Activated CD4-positive, CD25-positive, alpha-beta regulatory T cell (primary cell): ENCODE measurements at places on chromosomes 13 and 19.

DNA sequence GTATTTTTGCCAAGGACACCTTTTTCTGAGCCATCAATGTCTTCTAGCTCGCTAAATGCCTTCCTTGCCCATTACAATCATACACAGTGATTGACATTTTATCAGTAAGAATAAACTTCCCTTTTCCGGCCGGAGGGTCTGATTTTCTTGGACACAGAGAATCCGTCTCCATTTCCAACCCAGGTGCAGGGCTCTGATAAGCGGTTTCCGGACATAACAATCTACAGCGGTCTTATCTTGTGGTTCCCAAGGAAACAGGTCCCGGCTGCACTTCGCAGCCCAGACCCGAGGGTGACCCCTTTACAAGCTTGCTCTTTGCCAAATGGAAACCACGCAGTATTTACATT lies 5.1 kb upstream of the ZNF77 start:
- no peak for DNase-seq

GRCh38 chr13:34523406-34523805 lies 418.7 kb upstream of the NBEA start:
- no peak for DNase-seq

GRCh38 chr19:17294051-17294891 lies 9.0 kb downstream of the ABHD8 start:
- peak; percentile 18 for DNase-seq

GRCh38 chr13:80345771-80346510 lies 5.0 kb upstream of the SPRY2 start:
- DNase-seq: no peak

GRCh38 chr13:29730253-29730652 lies 120.2 kb downstream of the UBL3 start:
- no peak for DNase-seq

DNA sequence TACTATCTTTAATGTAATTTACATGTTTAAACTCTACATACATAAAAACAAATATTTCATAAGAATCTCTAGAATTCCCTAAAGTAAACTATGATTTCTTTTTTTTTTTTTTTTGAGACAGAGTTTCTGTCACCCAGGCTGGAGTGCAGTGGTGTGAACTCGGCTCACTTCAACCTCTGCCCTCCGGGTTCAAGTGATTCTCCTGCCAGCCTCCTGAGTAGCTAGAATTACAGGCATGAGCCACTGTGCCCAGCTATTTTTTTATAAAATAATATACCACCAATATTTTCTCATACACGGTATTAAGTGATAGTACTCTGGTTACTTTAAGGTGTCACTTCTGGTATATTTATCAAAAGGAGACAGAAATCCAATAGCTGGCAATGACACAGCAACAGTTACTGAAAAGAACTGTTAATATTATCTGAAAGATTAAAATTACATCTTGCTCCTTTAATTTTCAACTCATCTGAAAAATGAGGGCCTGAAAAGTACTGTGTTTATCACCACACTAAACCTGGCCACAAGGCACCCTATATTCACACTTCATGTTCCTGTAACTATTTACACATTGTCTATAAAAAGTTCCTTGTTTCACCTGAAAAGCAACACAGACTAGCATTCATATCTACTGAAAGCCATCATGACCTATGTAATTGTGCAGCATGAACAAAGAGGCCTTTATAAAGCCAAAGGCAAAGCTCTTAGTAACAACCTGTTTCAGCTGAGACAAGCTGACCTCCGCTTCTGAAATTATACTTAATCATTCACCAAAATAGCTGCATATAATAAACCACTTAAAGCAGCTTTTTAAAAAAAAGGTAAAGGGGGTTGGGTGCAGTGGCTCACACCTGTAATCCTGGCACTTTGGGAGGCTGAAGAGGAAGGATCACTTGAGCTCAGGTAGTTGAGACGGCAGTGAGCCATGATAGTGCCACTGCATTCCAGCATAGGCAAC lies 106.1 kb downstream of the SLC25A15 start:
- DNase-seq: no peak

GRCh38 chr19:54364775-54365257 lies at the start of gene LAIR1:
LAIR1 (minus strand) TSS chr19:54364931; CDS start chr19:54364804, 127 bp downstream.
- no peak for DNase-seq
